Epithelial cell of prostate (primary cell): ENCODE measurements at places on chromosomes 12 and 14.

DNA sequence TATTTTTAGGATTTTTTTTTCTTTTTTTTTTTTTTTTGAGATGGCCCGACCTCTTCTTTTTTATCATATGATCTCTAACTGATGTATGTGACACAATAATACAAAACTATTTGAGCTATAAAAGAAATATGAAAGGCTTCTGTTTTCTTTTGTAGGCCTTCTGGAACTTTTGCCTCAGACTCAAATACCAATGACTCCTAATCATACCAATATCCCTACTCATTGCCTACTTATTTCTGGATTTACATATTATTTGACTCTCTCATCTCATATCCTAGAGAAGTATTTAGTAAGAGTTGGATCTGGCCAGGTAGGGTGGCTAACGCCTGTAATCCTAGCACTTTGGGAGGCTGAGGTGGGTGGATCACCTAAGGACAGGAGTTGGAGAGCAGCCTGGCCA, 12.7 kb upstream of the WDR89 start:
- DNase-seq = no peak

DNA sequence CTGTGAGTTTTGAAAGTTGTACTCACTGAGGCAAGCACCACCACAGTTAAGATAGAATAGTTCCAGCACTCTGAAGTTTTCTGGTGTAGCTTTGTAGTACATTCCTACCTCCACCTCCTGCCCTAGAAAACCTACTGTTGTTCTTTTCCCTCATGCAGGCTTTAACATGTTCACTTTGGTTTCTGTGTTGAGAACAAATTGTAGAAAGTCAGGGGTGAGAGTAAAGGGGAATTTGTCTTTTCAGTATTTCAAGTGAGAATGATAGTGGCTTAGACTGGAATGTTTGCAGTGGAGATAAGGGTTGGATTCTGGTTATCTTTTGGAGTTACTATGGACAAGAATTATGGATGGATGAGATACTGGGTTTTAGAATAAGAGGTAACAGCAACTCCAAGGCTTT, 67.2 kb downstream of the AEBP2 start:
- DNase-seq = no peak

GRCh38 chr12:80001562-80001961, 66.7 kb upstream of the PPP1R12A start:
- no peak for DNase-seq

DNA sequence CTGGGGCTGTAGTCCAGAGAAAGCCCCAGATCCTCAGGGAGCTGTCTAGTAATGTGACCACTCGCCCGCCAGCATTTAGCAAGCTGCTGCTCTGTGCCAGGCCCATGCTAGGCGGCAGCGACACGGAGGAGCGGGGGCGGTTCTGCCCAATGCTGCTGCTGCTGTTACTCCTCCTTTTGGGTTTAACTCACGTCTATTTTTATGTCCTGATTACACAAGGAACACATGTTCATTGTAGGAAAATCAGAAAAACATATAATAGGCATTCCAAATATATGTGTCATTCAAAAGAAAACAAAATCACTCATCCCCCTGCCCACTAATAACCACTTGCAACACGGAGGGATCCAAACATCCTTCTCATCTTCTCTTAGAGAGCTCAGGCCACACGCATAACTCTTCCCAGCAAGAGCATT, 30.4 kb downstream of the CCDC92 start:
- DNase-seq = no peak

GRCh38 chr14:59772233-59772632, 98.3 kb downstream of the RTN1 start:
- DNase-seq = no peak

GRCh38 chr12:26088998-26089397, 35.8 kb downstream of the BHLHE41 start:
- peak; percentile 44 for DNase-seq

DNA sequence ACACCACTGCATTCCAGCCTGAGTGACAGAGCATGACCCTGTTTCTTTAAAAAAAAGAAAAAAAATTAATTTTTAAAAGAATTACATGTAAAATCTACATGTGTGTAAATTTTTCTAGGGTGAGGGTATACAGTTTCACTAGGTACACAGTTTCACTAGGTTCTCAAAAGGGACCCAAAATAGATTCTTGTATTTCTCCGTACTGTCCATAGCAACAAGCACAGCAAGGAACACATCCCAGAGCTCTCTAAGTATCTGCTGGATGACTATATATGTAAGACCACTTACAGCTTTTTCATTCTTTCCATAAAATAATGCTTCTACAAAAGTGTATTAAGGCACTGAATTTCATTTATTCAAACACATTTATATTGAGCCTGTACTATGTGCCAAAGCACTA, 55.1 kb downstream of the ATXN2 start:
- DNase-seq = no peak
